ENCODE measurements at places on chromosomes 12 and 14.

DNA sequence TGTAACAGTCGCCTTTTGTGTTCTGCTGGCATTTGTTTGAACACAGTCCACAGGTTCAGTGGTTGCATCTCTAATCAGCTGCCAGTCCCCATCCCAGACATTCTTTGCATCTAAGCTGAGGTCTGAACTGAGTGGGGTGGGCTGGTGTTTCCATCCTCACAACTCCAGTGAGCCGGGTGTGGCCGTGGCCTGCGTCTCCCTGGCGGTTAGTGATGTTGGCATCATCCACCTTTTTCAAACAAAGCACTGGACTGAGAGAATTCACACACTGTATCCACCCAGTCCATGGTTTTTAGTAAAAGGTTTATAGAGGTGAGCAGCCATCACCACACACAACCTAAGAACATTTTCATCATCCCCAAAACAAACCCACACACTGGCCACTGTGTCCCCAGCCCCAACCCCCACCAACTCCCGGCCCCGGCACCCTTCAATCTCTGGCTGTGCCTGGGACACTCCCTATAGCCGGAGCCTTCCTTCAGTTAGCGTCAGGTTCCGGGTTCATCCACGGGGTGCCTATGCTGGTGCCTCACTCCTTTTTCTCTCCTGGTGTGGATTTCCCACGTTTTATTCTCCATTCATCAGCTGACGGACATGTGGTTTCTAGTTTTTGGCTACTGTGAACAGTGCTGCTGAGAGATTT, 6.5 kb downstream of the DDX51 start:
- no peak for DNase-seq

DNA sequence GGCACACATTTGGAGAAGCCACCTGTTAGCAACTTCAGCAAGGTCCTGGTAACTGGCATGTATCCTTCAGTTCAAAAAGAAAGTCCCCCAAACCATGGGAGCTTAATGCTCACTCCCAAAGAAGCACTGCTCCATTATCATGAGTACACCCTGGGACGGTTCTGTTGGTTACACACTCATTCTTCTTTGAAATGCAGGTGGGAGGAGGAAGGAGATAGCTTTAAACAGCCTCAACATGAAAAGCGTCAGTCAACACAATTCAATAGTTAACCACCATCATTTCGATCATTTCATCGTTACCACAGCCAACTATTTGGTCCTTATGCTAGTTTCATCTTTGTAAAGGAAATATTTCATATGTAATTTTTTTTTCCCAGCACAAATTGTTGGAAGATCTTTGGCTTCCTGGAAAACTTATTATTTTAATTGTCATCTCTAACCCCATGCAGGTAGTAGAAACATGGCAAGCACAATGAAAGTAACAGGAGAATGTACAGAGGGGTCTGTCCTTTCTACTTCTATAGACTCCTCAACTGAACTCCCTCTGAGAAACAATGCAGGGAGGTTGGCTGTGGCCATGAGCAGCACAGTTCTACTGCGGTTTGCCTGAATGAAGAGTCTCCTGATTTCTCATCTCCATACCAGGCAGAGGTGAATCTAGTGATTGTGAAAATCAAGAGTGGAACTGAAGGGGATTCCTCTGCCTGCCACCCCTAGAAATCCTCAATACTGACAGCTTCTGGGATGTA, 196.4 kb upstream of the FOXN3 start:
- DNase-seq = no peak

GRCh38 chr14:60215520-60216420, 33.3 kb upstream of the PPM1A start:
- DNase-seq = no peak

GRCh38 chr12:26564391-26564790, 268.6 kb downstream of the ITPR2 start:
- no peak for DNase-seq

DNA sequence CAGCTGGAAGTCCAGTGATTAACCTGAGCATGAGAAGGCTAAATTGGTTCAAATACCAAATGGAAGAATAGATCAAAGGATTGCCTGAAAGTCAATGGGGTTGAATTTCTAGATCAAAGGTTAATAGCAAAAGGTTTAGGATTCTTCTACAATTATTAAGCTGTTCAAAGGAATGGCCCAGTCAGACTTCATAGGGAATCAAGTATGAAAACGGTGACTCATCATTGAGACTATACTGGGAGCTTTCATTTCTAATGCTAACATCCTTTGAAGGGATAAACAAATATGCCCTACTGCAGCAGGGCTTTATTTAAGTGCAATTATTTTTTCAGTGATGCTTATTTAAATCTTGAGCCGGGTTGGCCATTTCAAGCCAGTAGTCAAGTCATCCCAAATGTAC, 152.8 kb downstream of the RIMBP2 start:
- DNase-seq = no peak
